AG08396 (cell line): ENCODE measurements at places on chromosomes 1 and 21.

DNA sequence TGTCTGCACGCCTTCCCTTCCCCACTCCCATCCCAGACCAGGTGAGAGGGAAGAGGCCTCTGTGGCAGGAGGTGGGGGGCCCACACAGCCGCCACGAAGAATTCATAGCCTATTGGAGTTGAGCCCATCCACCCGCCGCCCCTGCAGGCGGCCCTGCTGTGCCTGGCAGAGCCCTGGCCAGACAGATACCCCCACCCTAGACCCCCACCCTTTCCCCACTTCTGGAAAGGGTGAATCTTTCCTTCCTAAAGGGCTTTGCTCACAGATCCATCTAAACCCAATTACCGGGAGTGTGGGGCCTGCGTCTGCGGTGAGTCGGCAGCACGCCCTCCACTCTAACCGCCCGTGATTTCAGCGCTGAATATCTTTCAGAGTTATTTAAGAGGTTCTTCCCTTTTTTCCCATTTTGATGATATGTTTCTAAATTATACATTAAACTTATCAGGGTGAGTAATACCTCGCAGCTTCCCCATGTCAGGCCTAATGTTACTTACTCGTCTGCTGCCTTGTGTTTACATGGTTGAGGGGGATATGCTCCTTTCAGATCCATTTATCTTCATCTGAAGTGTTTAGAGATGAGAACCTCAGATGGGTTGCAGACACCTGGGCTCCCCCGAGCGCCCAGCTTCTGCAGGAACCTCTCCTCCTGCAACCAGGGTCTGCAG lies 183.9 kb upstream of the VAMP3 start:
- no peak for DNase-seq

GRCh38 chr1:25848531-25848930 lies 10.7 kb downstream of the AUNIP start:
- no peak for DNase-seq

DNA sequence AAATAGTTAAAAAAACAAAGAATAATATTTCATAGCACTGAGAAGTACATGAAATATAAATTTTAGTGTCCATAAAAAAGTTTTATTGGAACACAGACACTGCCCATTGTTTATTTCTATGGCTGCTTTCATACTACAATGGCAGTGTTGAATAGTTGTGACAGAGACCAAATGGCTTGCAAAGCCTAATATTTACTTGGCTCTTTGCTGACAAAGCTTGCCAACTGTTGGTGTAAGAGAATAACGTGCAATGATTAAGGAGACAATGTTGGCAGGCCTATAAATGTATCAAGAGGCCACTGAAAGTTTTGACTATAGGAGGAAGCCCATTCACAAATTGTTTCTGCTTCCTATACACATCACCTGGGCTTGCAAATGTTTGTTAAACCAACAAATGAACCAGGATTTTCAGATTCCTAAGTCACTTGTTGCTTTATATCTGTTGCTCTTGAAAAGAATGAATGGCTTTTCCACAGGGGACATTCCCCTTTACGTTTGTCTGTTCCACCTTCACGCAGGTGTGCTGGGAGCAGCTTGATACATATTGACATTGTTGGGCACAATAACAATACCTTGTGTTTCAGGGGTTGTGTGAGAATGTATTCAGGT lies 5.5 kb upstream of the ST6GALNAC3 start:
- DNase-seq: no peak

GRCh38 chr21:42389449-42389835 lies 6.4 kb downstream of the TMPRSS3 start:
- DNase-seq: no peak

- no peak for DNase-seq
These were observed 15.9 kb upstream of the PEAR1 start for GRCh38 chr1:156877433-156878170.

DNA sequence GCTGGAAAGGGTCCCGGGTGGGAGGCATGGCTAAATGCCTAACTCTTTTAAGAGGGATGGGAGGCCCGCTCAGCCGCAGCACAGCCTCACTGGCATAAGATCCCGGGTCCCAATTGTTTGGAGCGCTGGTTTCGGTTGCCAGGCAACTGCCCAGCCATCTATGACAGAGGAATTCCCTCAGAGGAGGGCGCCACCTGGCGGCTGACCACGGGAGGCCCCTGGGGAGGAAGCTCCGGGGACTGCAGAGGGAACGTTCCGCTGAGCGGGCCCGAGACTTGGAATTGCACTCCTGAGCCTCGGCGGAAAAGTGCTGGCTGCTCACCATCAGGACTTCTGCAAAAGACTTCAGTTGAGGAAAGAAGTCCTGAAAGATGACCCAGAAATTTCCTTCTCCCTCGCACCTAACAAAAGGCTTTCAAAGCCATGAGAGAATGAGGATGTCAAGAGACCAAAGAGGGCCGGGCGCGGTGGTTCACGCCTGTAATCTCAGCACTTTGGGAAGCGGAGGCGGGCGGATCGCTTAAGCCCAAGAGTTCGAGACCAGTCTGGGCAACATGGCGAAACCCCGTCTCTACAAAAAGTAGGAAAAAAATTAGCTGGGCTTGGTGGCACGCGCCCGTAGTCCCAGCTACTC lies 1.1 kb upstream of the ELAPOR1 start:
- DNase-seq: peak; percentile 93

- no peak for DNase-seq
These were observed 121.6 kb upstream of the IRF2BP2 start for GRCh38 chr1:234731569-234732085.
